Activated CD8-positive, alpha-beta memory T cell treated with anti-CD3 and anti-CD28 coated beads for 1 hour (primary cell): ENCODE measurements at places on chromosomes 4 and X.

DNA sequence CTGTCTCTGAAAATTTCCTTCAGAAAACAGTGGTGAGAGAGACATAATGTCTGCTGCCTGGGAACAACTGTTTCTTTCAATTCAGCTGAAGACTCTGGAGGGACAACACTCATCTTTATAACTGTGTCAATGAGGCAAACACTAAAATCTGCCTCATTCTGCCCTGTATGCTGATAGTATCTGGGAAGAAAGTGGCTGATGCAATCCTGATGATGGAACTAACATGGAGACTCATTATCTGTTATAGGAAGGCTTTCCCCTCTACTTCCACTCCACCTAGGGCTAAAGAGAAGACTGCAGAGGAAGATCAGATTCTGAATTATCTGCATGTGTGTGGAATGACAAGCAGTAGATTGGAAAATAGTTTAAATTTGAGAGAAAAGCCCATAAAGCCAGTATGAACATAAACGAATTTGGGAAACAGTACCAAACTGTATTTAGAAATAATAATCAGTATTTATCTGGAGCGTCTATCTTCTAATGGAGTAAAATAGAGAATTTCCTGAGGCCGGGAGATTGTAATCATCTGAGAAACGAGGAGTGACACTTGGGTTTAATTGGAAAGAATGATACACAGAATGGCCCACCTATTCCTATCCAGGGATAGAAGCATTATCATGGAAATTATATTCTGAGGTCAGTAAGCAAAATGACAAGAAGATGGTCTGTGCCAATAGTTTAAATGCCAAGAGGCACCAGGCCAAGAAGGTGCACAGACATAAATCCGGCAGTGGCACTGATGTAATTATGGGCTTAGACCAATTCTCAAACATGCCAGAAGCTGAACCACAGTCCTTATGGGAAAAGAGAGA lies 85.4 kb downstream of the SHISA3 start:
- DNase-seq, result no peak

GRCh38 chr4:156391325-156391653 lies 437.6 kb upstream of the CTSO start:
- DNase-seq, result no peak

DNA sequence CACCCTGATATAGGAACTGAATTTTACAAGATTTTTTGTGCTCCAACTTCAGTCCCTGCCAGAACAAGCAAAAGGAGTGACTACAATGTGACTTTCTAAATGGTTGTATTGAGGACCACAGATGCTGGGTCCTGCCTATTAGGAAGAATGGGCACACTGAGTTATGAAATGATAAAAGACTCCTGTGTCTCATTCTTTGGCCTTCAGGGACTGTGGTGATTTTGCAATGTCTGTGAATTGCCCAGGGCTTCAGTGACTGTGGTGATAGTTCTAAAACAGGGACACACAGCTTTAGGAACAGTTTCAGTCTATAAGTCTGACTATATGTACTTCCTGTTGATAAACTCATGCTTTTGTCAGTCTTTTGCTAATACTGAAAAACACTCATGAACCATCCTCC lies 210.2 kb downstream of the DMD start:
- DNase-seq, result no peak

GRCh38 chr4:34709564-34709963 lies 1534.8 kb downstream of the ARAP2 start:
- no peak for DNase-seq

- DNase-seq, result no peak
Observed at GRCh38 chrX:16745659-16746058, 26.2 kb downstream of the SYAP1 start.
